ENCODE measurements at places on chromosomes 2 and 18.

DNA sequence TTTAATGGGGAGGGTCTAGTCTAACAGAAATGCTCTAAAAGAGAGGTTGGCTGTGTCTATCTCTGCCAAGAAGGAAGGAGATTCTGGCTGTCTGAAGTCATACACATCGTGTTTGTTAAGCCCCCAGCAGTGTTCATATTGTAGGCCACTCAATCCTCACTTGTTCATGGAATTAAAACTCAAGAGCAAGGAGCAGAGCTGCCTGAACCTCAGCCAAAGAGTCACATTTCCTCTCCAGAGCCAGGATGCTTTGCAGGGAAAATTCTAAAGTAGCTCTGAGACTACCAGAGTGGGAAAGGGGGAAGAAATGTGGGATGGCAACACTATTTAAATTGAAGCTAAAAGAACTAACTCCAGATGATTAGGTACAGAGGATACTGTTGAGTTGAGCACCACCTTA is 190.7 kb upstream of the CXCR4 start:
- no peak for DNase-seq

DNA sequence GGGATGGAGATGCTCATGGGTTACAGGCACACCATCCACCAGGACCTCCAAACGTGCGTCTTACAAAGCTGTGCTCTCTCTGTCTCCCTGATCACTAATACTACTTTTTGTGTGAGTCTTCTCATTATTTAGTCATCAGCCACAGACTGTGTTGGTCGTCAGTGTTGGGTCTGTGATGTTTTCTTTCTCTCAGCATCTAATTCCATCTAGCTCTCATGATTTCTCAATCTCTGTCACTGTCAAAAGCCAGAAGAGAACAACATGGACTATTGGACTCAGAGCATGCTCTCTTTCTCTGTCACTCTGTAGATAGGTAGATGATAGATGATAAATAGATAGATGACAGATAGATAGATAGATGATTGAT is 6.0 kb upstream of the ARL4C start:
- no peak for DNase-seq

DNA sequence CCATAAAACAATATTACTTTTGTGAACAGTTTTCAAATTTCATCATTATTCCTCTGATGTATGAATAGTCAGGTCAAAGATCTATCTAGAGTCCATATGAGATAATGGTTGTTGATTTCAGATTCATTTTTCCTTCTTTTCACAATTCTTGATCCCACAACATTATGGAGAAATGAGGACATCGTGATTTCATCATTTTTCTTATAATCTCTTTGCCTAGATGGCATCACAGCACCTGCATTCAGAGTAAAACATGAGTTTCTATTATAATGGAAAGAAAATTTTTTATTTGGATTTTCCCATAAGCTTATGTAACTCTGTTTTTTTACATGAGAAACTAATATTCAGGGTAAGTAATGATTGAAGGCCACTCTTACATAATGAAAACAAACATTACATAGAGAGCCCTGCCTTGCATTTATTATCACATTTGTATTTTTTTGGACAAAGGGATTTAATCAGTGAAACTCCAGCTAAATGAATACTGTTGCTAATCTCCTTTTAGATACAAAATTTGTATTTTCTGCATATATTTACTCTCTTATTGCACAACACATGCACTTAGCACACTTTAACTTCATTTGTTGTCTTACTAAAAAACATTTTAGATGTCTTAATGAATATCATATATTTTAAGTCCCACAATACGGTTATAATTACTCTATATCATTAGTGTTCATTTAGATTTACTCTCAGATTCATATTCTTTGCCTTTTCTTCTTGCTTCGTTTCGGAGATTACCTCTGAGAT is 188.4 kb upstream of the KYNU start:
- no peak for DNase-seq

- no peak for DNase-seq
Observed at GRCh38 chr2:239002954-239003623, 155.2 kb downstream of the TWIST2 start.

DNA sequence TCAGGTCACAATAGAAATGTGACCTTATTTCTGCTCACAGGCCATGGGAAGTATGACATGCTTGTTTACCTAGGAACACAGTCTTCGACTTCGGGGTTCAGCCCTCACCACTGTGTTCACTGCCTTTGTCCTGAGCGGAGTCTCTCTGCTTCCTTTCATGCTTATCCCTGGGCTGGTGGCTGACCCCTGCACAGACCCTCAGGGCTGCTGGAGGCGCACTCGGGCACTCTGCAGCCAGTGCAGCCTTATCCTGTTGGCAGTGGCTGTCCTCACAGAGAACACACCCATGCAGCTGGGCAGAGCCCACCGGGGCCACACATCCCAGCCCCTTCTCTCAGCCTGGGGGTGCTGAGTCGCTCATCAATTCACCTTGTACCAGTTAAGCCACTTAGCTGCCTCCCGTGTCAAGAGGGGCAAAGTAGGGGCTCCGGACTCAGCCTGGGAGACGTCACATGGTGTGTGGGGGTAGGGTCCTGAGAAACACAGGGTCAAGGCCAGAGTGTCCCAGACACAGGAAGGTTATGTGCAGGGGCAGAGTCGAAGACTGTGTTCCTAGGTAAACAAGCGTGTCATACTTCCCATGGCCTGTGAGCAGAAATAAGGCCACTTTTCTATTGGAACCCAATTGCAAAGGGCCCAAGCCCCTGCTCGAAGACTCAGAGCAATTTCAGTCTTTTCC is 107.5 kb downstream of the FAM210A start:
- DNase-seq: no peak

DNA sequence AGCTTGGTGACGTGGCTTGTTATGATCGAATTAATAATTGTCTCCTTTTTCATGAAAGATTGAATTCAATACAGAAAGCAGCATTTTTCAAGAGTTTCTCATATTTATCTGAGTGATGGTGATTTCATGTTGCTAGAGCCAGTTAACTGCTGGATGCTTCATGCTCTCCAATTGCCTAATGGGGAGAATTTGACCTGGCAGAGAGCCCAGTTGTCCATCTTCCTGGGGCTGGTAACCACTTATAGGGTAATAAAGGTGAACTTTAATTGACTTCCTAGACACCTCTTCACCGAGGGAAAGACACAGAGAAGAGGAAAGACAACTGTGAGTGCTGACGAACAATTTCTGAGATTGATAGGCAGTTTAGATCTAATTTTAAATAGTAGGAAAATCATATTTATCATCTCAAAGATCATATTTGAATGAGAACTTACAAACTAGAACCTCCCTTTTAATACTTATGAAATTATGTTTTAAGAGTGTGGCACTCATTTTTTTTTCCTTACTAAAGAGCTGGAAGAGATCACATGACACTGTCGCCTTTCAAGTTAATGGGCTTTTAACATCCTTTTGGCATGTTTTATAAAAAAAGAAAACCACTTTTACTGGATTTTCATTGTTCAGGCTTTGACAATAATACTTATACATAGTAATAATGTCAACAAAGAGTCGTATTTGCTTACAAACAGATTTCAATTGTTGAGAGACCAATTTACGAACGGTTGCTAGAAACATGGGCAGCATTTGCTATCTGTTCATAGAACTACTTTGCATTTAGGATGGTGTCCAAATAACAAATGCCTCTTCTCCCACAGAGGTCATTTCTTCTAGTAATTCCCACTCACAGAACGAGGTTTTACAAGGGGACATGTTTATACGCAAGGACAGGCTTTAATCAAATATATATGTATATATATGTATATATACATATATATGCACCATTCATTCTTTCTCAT is 153.3 kb downstream of the RAPGEF4 start:
- DNase-seq: no peak

- DNase-seq: no peak
Observed at GRCh38 chr2:29894822-29895614, 26.4 kb downstream of the ALK start.

DNA sequence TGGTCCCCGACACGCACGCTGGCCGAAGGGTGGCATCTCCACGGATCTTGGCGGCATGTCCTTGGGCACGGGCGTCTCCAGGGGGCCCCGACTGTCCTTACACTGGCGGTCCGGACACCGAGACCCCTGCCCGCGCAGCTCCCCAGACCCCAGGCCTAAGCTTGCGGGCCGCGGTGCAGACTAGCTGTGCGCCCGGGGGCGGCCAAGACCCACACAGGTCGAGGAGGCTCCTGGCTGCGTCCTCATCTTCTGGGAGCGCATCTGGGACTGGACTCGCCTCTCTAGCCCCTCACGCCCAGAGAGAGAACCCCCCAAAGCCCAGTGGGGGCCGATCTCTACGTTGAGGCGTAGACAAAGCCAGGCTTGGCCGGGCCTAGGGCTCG is 475 bp upstream of the TWIST2 start:
- DNase-seq: no peak

- no peak for DNase-seq
Observed at GRCh38 chr2:166550923-166551322, 56.9 kb upstream of the SCN7A start.

GRCh38 chr2:46211461-46211860 is 85.7 kb upstream of the EPAS1 start:
- DNase-seq: no peak
